ENCODE measurements at places on chromosomes 1 and 21.

- DNase-seq, result no peak
Observed at GRCh38 chr1:13817906-13818305, 117.9 kb downstream of the PRDM2 start.

GRCh38 chr1:7680207-7680954 lies 90.7 kb upstream of the VAMP3 start:
- DNase-seq, result no peak

DNA sequence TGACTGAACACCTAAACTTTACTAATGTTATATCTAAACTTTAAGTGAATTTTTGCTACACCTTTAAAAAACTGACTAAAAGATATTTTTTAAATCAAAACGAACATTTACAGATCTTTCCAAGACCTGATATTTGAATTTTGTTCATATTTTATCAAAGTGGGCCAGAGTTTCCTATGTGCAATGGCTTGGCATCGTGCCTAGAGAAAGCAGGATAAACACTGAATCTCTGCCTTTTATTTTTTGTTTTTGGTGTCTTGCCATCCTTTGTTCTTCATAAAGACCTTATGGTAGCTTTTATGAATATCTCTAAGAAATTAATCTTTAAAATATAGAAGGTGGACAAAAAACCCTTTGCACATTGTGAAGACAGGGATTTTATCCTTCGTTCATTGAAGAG lies 25.8 kb upstream of the VPS26C start:
- no peak for DNase-seq

GRCh38 chr1:206923009-206923960 lies 1.5 kb upstream of the FCMR start:
- DNase-seq, result peak; percentile 39

GRCh38 chr1:166859597-166859996 lies 16.5 kb downstream of the TADA1 start:
- no peak for DNase-seq

DNA sequence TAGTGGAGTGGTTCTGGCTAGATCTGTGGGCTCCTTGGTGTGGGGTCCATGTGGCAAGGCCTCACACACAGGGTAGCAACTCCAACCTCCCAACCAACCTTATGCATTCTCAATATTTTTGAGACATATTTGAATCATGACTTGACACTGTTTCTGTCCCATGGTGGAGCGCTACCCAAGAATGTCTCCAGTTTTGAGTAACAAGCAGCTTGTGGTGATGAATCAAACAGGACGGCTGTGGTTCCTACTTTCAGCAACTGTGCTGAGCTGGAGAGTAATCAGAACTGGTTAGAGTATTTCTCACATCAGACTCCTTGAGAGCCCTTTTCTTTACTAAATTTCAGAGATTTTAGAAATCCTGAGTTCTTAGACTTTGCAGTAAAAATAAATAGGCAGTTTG lies 3.1 kb downstream of the LCE3D start:
- DNase-seq, result peak; percentile 88

DNA sequence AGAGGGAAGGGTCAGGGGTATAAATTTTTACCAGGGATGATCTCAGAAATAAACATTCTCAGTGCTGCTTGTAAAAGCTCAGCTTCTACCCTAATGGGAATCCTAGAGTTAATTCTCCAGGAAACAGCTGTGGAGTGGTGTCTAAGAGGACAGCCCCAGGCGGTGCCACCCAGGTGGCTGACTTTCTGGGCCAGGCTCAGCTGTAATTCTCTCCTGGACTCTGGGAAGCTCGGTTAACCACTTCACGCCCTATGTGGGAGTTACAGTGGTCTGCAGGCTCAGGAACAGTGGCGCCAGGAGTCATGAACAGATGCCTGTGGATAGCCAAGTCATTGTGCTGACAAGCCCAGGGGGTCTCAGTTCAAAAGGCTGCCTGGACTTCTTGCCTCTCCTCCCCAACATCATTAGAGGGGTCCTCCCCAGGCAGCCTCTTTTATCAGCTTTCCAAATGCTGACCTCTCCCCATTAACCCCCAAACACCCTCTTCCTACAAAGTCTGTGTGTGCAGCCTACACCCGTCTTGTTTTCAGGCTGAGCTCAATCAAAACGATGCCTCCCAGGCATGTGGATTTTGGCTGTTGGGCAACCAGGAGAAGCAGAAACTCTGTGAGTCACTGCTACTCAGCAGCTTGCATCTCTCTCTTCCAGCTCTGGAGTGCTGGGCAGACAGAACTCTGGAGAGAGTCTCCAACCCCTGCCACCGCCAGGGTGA lies 1.2 kb downstream of the HHIPL2 start:
- no peak for DNase-seq

DNA sequence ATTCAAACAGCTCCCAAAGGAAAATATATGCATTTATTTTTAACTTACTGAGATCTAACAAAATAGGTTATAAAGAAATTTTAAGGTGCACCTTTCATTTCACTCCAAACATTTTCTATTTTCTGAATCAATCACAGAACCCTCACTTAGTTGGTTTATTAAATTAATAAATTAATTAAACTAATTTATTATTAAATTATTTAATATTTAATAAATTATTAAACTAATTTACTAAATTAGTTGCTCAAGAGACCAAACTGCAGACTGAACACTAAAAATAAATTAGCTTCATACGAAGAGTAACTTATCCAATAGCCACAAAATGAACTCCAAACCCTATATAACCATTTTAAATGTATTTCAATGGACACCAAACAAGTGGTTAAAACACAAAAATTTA lies 68.0 kb downstream of the PRPF38A start:
- no peak for DNase-seq

- no peak for DNase-seq
Observed at GRCh38 chr1:174761901-174762585, 237.7 kb upstream of the CACYBP start.

GRCh38 chr1:232675260-232675659 lies 45.3 kb upstream of the SIPA1L2 start:
- no peak for DNase-seq

DNA sequence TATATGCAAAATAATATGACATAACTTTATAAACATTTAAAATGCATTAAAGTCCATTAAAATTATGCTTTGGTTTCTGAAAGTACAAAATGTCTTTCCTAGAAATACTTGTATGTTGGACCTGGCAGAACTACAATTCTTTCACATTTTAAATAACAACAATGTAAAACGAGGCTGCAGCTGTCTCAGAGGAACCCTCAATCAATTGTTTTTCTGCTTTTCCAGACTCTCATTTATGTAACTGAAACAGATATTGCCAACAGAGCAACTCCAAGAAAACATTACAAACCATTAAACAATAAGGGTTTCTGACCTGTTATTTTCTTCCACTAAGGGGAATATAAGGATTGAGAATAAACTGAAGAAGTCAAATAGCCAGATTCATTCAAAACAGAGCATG lies 1193.4 kb downstream of the NCAM2 start:
- no peak for DNase-seq

- peak; percentile 49 for DNase-seq
Observed at GRCh38 chr1:110370827-110371226, 20.0 kb downstream of the SLC16A4 start.

DNA sequence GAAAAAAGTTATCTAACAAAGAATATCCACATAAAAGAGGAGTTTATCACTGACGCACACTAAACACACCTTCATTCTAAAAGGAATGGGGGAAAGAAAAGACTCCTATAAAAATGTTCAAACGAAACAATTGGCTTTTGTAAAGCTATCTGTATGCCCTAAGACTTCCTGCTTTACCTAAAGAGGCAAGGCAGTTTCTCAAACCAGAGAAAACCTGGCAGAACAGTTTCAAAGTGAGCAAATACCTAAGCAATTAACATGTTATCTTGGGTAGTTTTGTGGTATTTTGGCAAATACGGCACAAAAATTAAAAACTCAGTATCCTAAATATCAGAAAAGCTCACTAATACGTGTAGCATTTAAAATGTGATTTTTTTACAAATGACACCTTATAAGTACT lies 1.9 kb downstream of the PUM1 start:
- peak; percentile 41 for DNase-seq

- peak; percentile 70 for DNase-seq
Observed at GRCh38 chr1:172654535-172654934, 4.4 kb upstream of the FASLG start.

GRCh38 chr21:19507682-19508260 lies 1104.2 kb upstream of the TMPRSS15 start:
- no peak for DNase-seq

DNA sequence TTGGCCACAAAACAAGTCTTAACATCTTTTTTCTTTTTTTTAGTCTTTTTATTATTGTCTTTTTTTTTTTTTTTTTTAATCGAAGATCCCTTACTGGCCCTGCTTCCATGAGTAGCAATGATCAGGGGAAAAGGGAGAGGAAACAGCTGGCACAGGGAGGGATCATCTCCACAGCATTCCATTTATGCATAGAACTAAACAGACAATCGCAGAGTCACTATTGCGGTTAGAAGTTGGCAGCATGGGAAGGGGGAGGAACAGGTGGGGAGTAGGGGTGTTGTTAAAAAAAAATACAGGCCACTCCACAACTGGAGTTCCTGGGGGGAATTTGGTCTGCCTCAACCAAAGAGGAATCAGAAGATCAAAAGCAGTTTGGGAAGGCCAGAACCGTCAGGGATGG lies 55.4 kb downstream of the C1orf185 start:
- no peak for DNase-seq

GRCh38 chr1:201456499-201457309 lies 12.3 kb downstream of the PHLDA3 start:
- no peak for DNase-seq

- peak; percentile 43 for DNase-seq
Observed at GRCh38 chr1:171922999-171923398, 81.7 kb downstream of the DNM3 start.

DNA sequence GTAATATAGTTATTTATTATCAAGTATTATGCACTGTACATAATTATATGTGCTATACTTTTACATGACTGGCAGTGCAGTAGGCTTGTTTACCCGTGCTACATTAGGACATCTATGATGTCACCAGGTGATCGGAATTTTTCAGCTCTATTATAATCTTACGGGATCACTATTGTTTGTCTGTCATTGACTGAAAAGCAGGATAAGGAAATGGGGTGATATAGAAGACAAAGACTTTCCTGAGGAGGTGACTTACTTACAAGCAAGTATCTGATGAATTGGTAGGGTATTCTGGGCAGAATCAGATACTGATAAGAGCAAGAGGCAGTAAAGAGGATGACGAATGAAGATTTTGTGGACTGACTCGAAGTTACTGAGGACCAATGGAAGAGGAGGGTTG lies 65.3 kb upstream of the CNN3 start:
- no peak for DNase-seq

DNA sequence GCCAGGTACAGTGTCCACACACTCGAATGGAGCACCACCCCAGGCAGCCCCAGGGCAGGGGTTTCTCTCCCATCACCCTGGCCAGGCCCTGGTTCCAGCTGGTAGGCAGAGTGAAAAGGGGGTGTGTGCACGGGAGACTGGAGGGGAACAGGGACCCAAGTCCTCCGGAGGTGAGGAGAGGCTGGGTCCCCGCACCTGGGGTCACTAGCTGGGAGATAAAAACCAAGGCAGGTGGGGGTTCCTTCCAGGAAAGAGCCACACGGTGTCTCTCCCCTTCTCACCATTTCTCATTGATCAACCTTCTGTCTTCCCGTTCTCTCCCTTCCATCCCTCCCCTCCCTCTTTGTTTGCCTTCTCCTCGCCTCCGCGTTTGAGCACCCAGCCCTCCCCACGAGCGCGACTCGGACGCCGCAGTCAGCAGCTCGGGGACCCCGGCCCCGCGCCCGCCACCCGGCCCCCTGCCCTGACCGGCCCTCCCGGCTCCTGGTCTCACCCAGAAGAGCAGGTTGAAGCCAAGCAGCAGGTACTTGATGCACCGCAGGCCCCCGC lies 358 bp downstream of the TSPAN2 start:
- no peak for DNase-seq

DNA sequence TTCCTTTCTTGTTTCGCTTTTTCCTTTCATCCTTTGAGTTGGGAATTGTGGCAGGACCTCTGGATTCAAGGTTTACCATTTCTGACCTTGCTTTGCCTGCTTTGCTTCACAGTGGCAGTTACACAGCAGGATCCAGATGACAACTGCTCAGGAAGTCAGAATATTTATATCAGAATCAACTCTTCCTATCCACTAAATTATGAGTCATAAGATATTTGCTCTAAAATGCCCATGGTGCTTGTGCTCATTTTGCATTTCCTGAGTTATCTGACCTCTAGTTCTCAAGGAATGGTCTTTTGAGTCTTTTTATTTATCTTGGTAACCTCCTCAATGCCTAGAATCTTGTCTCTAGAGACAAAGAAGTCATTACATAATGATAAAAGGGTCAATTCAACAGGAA lies 290.8 kb downstream of the LRRC7 start:
- no peak for DNase-seq

GRCh38 chr1:182149411-182149965 lies 88.0 kb upstream of the ZNF648 start:
- DNase-seq, result peak; percentile 31

- DNase-seq, result no peak
Observed at GRCh38 chr1:156148216-156148615, 5.2 kb upstream of the SEMA4A start.

GRCh38 chr1:12038356-12039163 lies 19.3 kb downstream of the MIIP start:
- DNase-seq, result no peak

GRCh38 chr1:150730130-150730721 lies 9.5 kb upstream of the HORMAD1 start:
- no peak for DNase-seq

DNA sequence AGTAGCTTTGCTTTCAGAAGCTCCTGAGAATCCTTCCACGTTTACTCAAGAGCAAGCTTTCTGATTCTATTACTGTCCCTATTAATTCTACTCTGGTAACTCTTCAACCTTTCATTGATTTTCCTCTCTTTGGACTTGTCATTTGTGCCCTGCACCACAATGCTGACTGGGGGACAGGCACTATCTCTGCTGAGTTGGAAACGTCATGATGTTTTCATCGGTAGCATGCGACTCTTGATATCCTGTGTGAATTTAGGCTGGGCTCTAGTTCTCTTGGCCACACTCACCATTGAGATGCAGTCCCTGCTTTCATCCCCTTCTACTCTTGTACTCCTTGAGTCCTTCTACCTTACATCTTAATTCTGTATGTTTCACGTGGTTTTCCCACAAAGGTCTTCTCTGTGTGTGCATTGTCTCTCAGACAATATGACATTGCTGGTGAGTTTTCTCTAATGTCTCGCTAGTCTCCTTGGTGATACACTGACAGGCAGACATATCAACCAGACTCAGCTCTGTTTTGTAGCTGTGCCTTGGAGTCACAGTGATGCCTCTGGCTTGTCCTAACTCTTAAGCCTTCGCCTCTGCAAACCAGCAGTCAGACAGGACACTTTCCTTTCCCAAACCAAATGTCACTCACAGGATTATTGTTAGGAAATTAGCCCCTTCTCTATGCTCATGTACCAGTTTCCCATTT lies 223.6 kb upstream of the ADGRL2 start:
- no peak for DNase-seq

- peak; percentile 31 for DNase-seq
Observed at GRCh38 chr1:31768939-31769704, 5.0 kb upstream of the ADGRB2 start.

GRCh38 chr21:38955495-38955894 lies 149.8 kb downstream of the ETS2 start:
- DNase-seq, result no peak

DNA sequence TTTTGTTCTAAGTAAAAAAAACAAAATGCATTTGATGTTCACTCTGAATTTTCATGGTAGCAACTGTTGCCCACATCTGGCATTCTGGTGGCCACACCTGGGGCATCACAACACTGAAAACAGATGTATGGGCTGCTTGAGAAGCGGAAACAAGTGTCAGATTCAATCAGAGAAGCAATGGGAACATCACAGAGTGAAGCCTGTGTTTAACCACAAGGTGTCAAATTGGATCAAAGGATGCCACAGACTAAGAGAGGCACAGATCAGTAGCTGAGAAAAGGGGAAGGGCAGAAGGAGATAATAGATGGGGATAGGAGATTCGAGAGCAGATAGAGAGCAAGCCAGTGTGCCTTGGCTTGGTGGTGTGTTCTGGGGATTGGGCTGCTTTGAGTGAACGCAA lies 49.8 kb upstream of the MTF2 start:
- peak; percentile 29 for DNase-seq
